ELF-1 (cell line): ENCODE measurements at places on chromosomes 16 and 17.

GRCh38 chr16:1094124-1094479 lies 1.9 kb downstream of the C1QTNF8 start:
- no peak for DNase-seq

DNA sequence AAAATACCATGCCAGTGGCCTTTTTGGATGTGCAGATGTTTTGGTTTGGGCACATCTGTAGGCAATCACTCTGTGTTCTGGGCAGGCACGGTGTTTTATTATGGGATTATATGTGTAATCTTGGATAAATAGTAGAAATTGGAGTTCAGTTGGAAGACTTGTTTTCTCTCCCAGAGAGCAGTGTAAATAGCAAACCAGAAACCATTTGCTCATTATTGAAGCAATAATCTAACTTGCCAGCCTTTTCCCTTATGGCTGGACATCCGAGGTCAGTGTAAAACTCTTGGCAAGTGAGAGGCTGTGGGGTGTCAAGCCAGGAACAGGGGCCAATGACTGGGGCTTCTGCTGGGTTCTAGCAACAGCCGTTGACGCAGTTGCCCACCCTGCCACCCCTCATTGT lies 69.9 kb downstream of the IRX3 start:
- DNase-seq = no peak

- no peak for DNase-seq
Measured at GRCh38 chr16:12157517-12158093, 181.1 kb downstream of the SNX29 start.

GRCh38 chr16:59604354-59604753 lies 870.2 kb upstream of the GOT2 start:
- DNase-seq = no peak

DNA sequence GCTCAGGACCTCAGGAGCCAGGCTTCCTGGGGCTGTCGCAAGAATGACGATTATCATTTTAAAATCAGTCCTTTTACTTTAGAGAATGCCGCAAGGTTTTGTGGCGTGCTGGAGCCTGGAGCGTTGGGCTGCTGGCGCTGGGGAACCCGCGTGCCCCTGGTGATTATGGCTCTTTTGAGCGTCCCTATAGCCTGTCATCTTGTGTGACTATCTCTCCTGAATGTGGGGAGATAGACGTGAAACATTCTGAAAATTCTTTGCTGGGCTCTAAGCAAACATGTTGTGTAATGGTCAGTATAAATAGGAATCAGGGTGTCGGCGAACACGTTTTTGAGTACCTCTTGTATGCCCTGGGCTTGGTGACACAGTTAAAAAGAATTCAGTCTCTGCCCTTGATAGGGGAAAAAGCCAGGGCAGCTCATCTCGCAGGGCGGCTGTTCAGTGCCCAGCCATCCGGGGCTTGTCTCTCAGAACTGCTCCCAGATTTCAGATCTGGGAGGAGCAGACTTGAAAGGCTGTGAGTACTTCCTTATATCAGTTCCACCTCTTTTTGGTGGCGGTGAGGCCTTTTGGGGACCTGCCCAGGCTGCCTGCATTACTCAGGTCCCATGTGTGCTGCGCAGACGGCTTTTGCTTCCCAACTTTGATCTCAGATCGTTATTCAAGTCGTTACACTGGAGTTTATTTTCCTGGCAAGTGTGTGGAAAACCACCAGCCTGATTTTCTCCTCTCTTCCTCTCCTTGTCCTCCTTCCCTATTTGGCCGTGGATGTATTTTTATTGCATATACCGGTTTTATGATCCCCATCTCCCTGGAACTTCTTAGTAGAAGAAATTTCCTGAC lies 973 bp downstream of the SLC7A6 start:
- DNase-seq = peak; percentile 71
